ENCODE measurements at places on chromosomes 7 and 10. TPM values are rescaled to one million over a fixed set of nuclear protein-coding genes. Genes with fewer than 3 reads are reported as not detected.

GRCh38 chr10:47262606-47263533, 37.1 kb upstream of the GDF10 start:
- no peak for DNase-seq

The C10orf62 gene
- not detected for total RNA-seq

The OPALIN gene
- total RNA-seq: not detected

The ARF5 gene
- total RNA-seq: 149 TPM

The POP7 gene
- total RNA-seq: 43.7 TPM

DNA sequence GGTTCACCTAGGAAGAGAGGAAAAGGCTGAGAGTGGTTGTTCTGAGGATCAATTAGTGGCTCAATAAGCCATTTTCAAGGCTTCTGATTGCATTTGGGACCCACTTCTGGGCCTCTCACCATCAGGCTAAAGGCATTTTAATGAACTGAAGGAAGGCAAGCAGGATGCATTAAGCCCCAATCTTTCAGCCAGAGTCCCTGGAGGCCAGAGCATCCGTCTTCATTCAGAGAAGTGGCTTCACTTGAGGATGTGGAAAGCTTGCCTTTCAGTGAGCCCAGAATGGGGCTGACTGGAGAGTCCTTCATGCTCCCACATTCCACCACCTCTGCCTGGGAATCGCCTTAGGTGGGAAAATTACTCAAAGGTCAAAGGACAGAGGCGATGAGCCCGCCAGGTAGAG, 41.8 kb downstream of the COL17A1 start:
- DNase-seq: no peak

GRCh38 chr10:33676606-33677339, 342.3 kb upstream of the NRP1 start:
- DNase-seq: no peak

The CALHM1 gene
- total RNA-seq: 0.18 TPM

The GRK5 gene
- total RNA-seq: 8.3 TPM

DNA sequence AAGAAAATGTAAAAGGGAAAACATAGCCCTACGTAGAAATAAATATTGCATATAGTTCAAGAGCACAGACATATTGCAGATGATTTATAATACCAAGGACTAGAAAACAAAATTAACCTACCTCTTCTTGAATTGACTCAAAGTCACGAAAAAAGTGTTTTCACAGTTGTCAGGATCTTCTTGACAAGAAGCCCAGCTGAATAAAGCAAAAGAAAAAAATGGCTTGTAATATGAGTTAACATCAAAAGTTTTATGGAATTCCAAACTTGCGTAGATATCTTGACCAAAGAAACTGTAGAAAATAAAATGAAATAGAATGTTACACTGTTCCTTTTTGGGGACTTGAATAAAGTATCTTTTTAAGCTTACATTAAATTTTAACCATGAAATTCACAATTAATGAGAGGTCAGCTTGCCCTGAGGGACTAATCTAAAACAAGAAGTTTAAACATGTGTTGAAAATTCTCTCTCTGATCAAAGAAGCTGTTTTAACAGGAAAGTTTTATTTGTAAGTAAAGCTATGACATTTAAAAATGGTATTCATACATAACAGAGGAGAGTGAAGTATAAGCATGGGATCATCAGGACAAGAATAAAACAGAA, 133.1 kb upstream of the SEMA3C start:
- DNase-seq: no peak

The HKDC1 gene
- total RNA-seq: not detected

The MRLN gene
- total RNA-seq: not detected

DNA sequence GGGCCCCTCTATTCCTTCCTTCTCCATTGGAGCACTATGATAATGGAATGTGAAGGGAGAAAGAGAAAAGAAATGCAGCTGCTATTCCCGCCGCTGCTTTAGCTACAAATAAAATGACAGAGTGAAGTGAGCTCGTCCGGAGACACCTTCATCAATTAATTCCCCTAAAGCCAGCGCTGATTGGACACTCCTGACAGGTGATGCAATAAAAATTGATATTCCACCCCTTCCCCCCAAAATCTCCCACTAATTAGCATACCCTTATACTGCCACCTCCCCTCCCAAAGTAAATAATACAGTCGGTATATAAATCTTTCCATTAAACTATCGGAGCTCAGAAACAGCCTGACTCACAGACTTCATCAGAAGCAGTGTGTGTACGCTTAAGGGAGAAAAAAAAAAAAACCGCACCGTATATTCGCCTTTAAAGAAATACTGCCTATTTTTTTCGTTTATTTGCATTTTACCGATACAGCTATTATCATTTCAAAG, 7.3 kb downstream of the SKIDA1 start:
- DNase-seq: no peak

DNA sequence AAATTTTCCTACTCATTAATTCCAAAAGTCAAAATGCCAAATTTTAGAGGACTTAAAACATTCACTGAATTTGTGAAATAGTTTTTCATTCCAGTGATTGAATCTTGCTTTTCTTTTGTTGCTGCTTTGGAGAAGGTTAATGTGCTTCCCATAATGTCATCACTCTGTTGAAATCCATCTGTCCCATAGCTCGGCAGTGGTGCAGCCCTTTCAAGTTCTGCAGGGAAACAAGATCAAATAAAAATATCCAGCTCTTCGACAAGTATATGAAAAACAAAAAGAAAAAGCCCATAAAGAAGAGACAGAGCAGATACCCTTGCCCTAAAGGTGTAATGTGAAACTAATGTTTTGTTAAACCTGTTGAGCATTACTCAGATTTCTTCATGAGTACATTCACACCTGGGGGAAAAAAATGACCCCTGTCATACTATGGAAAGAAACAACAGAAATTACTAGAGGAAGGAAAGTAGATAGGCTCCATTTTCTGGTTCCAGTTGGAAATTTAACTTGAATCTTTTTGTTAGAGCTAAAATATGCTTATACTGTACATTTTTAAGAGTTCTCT, 35.1 kb downstream of the AGR3 start:
- no peak for DNase-seq

The TM9SF3 gene
- total RNA-seq: 80.2 TPM

DNA sequence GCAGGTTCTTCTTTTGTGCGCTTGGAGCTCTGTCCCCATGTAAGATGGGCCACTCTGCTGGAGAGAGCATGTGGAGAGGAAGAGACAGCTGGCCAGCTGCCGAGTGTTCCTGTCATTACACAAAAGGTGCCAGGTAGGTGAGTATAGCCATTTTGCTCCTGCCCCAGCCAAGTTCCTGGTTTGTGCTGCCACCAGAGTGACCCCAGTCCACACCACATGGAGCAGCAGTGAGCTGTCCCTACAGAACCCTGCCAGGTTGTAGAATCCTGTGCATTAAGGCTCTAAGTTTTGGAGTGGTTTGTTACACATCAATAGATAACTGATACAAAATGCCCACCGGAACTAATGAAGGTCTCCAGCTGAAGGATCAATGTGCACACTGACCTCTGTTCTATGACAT, 84.6 kb upstream of the GHITM start:
- no peak for DNase-seq

DNA sequence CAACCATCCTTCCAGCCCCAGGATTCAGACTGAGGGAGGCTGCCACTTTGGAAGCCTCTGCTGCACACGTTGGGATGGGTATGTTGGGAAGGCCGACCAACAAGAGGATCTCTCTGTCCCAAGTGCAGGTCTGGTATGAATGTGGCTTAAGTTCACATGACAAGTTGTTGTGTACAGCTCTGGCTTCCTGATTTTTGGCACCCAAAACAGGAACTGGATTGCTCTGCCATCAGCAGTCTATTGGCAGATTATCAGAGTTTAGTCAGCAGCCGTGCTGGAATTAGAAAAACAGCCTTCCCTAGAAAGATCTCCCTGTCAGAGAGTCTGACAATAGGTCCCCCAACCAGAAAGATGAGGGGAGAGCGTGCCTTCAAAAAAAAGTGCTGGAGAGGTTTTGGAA, 66.9 kb downstream of the GOLGA7B start:
- DNase-seq: no peak

The ELN gene
- total RNA-seq: not detected

DNA sequence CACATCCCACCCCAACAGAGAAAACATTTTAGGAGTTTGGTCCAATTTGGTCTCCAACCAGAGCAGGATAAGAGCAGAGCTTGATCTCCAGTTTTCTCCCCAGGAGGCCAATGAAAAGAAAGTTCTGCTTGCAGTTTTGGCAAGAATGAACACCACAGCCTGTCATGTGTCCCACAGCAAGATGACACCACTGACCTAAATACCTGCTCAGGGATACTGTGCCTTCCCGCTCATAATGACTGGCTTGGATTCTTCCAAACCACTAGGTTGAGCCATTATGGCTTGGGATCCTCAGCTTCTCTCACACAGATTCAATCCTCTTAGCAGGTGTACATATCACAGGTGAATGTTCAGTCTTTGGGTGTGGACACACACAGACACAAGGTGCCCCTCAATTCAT, 53.3 kb downstream of the C10orf90 start:
- no peak for DNase-seq

DNA sequence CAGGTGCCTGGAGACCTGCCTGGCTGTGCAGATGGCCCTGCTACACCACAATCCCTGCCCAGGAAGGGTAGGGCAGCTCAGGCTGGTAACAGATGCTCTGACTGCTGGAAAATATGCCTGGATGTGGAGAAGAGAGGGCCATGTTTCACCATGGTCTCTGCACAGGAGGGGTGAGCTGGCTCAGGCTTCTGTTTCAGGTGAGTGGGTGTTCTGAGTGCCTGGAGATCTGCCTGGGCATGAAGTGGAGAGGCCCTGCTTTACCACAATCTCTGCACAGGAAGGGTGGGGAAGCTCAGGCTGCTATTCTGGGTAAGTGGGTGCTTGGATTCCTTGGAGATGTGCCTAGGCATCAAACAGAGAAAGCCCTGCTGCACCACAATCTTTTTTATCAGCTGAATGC, 350.1 kb downstream of the KIF20B start:
- no peak for DNase-seq

DNA sequence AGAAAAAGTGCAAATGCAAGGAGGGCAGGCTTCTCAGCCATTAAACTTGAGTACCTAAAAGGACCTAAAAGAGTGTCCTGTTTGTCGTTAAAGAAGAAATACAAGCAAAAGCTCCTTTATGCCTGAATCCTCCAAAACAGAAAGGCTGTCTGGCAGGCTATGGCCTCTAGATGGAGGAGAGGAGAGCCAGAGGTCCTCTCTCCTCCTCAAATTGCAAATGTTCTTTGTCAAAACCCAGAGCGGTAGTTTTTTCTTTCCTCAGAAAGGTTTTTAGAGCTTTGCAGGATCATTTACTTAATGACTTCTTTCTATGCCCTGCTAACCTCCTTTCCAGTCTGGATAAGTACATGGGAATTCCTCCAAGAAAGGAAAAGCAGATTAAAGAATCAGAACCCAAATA, 1.9 kb upstream of the SORCS1 start:
- no peak for DNase-seq

The IL6 gene
- total RNA-seq: not detected

The GLRX3 gene
- total RNA-seq: 110 TPM

DNA sequence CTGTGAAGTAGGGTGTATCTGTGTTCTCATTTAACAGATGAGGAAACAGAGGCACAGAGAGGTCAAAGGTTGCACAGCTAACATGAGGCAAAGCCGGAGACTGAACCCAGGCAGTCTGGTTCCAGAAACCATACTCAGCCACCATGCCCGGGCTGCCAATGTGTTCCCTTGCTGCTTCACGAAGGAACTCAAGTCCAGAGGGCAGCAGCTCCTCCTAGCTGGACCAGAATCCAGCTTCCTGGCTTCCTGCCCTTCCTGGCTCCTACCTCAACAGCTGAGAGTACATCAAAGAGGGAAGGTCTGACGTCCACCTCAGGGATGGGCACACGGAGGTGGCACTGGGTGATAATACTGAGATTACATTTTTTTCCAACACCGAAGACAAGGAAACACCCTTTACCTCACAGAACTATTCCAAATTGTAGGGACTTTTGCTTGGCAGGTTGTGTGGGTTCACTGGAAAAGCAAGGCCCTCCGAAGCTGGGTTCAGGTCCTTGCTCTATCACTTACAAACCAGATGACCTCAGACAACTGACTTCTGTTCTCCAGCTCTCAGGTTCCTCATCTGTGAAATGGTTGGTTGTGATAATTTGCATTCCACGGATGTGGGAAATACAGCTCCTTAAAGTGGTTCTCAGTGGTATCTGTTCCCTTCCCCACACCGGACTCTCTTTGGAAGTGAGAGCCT, 154.1 kb upstream of the ZMIZ1 start:
- peak; percentile 27 for DNase-seq

GRCh38 chr10:6995831-6996230, 415.0 kb downstream of the SFMBT2 start:
- DNase-seq: no peak

The CRTAC1 gene
- total RNA-seq: not detected

GRCh38 chr7:68998136-68998535, 600.1 kb upstream of the AUTS2 start:
- no peak for DNase-seq

DNA sequence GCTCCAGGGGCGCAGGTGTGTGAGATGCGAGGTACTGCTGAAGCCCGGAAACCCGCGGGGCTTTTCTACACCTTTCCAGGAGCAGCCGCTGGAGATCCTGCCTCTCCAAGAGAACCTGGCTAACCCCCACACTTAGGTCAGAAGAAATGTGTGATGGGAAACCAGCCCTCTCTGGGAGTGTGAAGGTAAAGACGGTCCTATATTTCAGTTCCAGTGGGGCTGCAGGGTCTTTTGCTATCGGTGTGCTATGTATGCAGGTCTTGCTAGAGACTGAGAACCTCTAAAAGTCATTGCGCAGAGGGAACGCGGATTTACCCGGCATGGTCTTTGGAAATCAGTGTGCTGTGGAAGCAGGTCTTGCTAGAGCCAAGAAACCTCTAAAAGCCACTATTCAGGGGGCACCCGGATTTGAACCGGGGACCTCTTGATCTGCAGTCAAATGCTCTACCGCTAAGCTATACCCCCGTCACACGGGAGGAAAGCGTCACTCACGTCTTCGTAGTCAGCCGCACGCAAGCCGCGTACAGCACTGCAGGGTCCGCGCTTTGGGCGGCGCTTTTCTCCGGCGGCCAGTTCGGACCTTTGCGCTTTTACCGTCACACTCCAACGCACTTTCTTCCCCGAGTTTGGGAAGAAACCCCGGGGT, 46.0 kb downstream of the ZNF777 start:
- DNase-seq: no peak

The DDX50 gene
- total RNA-seq: 51.3 TPM

The MLXIPL gene
- not detected for total RNA-seq

- DNase-seq: no peak
Observed at GRCh38 chr10:24869354-24870015, 82.9 kb downstream of the PRTFDC1 start.

DNA sequence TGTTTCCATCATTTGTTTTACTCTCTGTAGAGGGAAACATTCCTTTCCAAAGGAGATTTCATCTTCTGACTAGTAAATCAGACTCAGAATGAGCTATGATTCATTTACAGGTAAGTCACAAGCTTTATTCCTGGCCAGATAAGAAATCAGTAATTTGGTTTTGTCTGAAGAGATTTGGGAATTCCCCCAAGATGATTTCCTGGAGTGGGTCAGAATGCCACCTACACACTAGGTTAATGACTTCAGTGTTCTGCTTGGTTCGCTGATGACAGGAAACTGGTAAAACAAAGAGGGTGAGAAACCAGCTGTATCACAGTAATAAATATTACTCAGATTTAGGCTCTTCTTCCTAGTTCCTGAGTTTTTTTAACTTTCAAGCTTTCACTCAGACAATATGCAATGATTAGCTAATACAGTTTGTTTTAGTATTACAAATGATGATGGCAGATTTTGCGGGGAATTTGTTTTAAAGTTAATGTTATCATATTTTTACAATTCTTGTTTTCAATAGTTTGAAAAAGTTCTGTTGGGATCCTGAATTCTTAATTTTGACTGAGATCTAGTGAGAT, 8.3 kb upstream of the ASZ1 start:
- DNase-seq: no peak

- peak; percentile 14 for DNase-seq
Observed at GRCh38 chr10:100374200-100374655, 27.2 kb downstream of the SCD start.

Measured in OCI-LY7 (cell line).